ENCODE measurements at places on chromosomes 5 and 9. TPM values are rescaled to one million over a fixed set of nuclear protein-coding genes. Genes with fewer than 3 reads are reported as not detected.

DNA sequence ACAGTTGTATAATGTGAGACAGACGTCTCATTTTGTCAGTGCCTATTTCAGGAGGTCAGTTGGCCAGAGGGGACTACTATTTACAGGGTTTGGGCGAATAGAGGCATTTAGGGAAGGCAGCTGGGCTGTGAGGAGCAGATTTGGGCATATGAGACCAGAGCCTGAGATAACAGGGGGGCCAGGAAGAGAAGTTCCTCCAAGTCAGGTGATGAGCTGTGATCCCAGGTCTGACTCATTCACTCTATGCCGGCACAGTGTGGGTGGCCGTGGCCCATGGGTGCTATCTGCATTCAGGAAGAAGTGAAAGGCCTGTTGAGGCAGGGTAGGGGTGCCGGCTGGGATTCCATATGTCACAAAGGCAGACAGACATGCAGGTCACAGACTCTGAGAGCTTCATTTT lies 142.8 kb downstream of the PDZD2 start:
- DNase-seq: no peak

- peak; percentile 59 for DNase-seq
These were observed 412 bp downstream of the LCN1 start for GRCh38 chr9:135521608-135522095.

DNA sequence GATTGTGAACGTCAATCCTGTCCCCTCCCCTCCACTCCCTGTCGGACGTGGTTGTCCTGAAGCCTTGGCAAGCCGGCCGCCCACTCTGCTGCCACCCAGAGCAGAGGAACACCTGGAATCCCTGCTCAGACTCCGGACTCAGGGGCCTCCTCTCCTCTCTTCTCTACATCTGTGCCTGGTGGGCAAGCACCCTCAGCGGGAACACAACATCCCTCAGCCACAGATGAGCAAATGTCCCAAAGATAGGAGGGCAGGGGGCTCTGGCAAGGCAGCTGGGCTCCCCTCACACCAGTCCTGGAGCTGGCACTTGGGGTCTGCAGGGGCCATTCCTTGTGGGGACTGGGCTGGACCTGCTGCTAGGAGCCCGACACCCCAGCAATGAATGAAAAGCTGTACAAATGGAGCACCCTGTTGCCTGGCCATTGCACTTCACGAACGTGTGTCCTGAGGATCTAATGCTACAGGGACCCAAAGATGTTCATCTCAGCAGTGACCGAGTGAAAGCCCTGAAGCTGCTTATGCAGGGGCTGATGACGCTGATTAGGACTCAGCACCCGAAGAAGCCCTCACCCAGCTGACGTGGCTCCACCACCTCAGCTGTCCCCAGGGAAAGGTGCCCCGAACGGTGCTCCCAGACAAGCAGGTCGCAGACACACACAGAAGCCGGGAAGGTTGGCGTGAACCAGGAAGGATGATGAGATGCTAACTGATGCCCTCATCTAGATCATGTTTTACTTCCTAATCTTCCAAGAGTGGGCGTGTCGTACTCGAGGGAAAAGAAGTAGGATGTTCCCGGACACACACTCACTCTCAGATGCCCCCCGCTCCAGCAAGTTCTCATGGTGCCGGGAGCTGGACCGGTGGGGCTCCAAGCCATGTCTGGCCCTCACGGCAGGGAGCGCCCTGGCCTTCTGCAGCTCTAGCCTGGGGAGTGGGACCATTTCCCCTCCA lies 177.0 kb upstream of the PPP1R26 start:
- DNase-seq: peak; percentile 47

- DNase-seq: peak; percentile 94
These were observed 25.0 kb upstream of the SPTLC1 start for GRCh38 chr9:92140074-92140753.

GRCh38 chr5:92019376-92019990 lies 636.4 kb upstream of the ARRDC3 start:
- no peak for DNase-seq

GRCh38 chr5:175830586-175831300 lies 40.6 kb upstream of the CPLX2 start:
- no peak for DNase-seq

DNA sequence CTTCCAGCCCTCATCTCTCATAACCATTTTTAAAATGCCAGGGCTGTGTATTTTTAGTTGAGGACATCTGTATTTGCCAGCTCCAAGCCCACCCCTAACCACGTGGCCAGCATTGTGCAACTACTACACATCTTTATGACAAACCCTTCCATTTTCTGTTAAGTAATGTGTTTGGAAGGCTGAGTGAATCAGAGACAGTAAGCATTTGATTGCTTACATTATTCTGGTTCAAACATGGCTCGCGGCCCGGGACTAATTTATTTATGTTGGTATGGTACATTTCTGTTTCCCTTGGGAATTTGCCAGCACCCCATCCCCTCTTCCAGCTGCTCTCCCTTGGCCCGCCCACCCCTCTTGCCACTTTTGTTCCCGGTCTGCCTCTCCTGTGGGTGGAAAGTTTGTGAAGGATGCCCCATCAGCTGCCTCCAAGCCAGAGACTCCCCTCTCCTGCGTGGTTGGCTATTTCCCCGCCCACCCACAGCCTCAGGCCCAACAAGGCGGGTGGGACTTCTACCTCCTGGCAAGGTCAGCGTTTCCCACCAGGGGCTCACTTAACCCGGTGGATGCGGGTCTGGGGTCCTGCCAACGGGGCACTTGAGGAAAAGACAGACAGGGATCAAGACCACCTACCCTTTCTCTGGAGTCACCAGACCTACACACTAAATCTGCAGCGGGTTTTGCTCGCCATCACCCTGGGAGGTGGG lies 162.2 kb downstream of the HSD17B3 start:
- no peak for DNase-seq

GRCh38 chr9:2593744-2594143 lies 27.8 kb upstream of the VLDLR start:
- DNase-seq: no peak

DNA sequence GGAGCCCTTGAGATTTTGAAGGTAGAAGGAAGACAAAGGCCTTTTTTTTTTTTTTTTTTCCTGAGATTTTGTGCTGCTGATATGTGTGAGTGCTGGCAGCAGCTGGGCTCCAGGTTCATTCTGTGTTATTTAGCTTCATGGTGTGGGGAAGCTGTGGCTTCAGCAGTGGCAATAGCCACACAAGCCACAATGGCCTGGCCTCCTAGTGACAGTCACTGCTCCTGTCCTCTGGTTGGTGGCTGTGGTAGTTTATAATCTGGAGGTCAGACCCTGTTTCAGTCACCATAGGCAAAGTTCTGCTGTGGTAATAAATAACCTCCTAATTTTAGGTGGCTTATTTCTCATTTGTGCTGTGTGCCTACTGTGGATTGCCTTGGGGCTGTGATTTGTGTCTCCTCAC lies 28.2 kb upstream of the GPR151 start:
- no peak for DNase-seq

GRCh38 chr5:51746023-51746422 lies 362.8 kb downstream of the ISL1 start:
- no peak for DNase-seq

GRCh38 chr9:10238087-10238486 lies 374.7 kb downstream of the PTPRD start:
- no peak for DNase-seq

GRCh38 chr5:122507581-122507980 lies 195.5 kb downstream of the SNCAIP start:
- no peak for DNase-seq

DNA sequence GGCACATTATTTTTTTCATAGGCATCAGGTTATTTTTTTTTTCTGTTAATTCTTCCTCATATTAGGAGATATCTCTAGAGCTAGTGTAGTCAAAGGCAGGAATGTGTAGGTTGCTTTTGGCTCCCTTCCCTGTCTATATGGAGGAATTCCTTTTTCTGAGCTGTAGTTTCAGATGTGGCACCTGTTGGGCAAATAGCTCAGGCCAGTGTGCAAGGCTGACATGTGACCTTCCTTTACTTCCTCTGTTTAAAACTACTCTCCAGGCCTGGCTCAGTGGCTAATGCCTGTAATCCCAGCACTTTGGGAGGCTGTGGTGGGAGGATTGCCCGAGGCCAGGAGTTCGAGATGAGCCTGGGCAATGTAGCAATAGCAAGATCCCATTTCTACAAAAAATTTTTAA lies 40.5 kb upstream of the KIAA1958 start:
- no peak for DNase-seq

DNA sequence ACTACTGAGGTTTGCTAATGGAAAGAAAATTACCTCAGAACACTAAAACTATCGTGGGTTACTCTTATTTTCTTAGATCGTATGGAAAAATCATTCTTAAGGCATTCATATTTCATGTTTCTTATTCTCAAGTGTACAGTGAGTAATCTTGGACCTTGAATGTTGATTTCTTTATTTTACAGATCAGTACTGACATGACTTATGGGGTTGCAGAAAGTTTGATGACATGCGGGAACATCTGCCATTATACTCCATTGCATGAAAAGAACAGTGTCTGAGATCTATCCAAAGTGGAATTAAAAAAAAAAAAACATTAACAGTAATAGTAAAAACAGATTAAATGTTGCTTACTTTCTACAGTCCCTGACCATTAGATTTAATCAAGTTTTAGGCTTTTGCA lies 1290.2 kb upstream of the WWC1 start:
- no peak for DNase-seq

GRCh38 chr5:82167372-82167935 lies 110.7 kb downstream of the RPS23 start:
- no peak for DNase-seq

TMEM38B gene
- total RNA-seq: 16.9 TPM

SGCD gene
- 56.3 TPM for total RNA-seq

PRUNE2 gene
- total RNA-seq: 357 TPM

INSL4 gene
- not detected for total RNA-seq

CD180 gene
- total RNA-seq: 1.5 TPM

LVRN gene
- 1.5 TPM for total RNA-seq

IL13 gene
- not detected for total RNA-seq

ASPN gene
- 34.5 TPM for total RNA-seq

WHRN gene
- total RNA-seq: 2.6 TPM

NOXA1 gene
- total RNA-seq: 2.7 TPM

HTR1A gene
- total RNA-seq: not detected

Measured in posterior vena cava (tissue), 2 donors.